ENCODE measurements at places on chromosomes 4 and X. TPM values are rescaled to one million over a fixed set of nuclear protein-coding genes. Genes with fewer than 3 reads are reported as not detected.

- no peak overlapping the region for H3K27ac ChIP-seq
- H3K4me1 ChIP-seq: no peaks in the 10 kb centered on the region
- DNase-seq: no peak
These were observed 13.2 kb upstream of the SOD3 start for GRCh38 chr4:24781999-24782745.

- peaks cover 2% of the 10 kb centered on the region for H3K4me1 ChIP-seq
- peak overlapping the region; percentile 82 for H3K4me3 ChIP-seq
- DNase-seq: no peak
- H3K27me3 ChIP-seq: no peaks in the 10 kb centered on the region
These were observed 601 bp upstream of the TCEANC start for GRCh38 chrX:13652287-13652793.

- H3K27me3 ChIP-seq: no peaks in the 10 kb centered on the region
- no peak for DNase-seq
- no peak overlapping the region for H3K27ac ChIP-seq
- H3K4me1 ChIP-seq: peaks cover 11% of the 10 kb centered on the region
- H3K4me3 ChIP-seq: no peak overlapping the region
- H3K36me3 ChIP-seq: peaks cover 7% of the 10 kb centered on the region
These were observed 47.8 kb downstream of the ACOX3 start for GRCh38 chr4:8392591-8393190.

DNA sequence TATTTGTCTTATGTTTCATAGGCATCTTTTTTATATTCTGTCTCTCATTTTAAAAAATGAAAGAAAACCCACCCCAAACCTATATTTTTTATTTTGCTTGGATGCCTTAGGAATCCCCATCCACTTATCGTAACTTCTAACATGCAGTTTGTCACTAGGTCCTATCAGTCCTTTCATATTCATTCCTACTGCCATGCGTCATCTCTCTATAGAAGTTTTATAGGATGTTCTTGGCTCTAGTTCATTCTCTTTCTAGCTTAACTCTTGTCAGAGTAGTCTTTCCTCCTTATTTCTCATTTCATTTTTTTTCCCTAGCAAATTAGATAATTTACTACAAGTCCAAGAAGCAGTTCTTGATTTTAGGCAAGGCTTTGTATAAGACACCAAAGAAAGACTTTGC is 92.7 kb downstream of the LARP1B start:
- H3K27me3 ChIP-seq: no peaks in the 10 kb centered on the region
- H3K4me1 ChIP-seq: no peaks in the 10 kb centered on the region
- DNase-seq: no peak

GRCh38 chr4:47907089-47907646 is 7.2 kb downstream of the NFXL1 start:
- H3K27ac ChIP-seq: no peak overlapping the region
- peaks cover 29% of the 10 kb centered on the region for H3K36me3 ChIP-seq
- no peaks in the 10 kb centered on the region for H3K27me3 ChIP-seq

GRCh38 chrX:86047174-86047935 is at the start of gene CHM:
Gene CHM (minus strand): TSS chrX:86047558. CDS start chrX:86047532, 26 bp downstream.
- DNase-seq: peak; percentile 34
- peaks cover 5% of the 10 kb centered on the region for H3K4me1 ChIP-seq
- H3K27me3 ChIP-seq: peaks cover 3% of the 10 kb centered on the region
- peak within 1 kb of the TSS; percentile 12 for H3K4me3 ChIP-seq
- no peak within 1 kb of the TSS for H3K27ac ChIP-seq

GRCh38 chrX:133868682-133869081 is 116.7 kb downstream of the GPC3 start:
- H3K36me3 ChIP-seq: peaks cover 8% of the 10 kb centered on the region
- no peak overlapping the region for H3K27ac ChIP-seq
- no peaks in the 10 kb centered on the region for H3K27me3 ChIP-seq

The TRO gene
- 156 TPM for total RNA-seq

The PTTG2 gene
- total RNA-seq: not detected

The ADRA2C gene
- total RNA-seq: 3.0 TPM

The UGT2A1 gene
- total RNA-seq: not detected

Measured in progenitor cell of endocrine pancreas (in vitro differentiated cells).